GDM1 (cell line): ENCODE measurements at places on chromosomes 7 and 10.

- no peak for DNase-seq
These were observed 109.8 kb downstream of the INPP5A start for GRCh38 chr10:132647424-132647823.

DNA sequence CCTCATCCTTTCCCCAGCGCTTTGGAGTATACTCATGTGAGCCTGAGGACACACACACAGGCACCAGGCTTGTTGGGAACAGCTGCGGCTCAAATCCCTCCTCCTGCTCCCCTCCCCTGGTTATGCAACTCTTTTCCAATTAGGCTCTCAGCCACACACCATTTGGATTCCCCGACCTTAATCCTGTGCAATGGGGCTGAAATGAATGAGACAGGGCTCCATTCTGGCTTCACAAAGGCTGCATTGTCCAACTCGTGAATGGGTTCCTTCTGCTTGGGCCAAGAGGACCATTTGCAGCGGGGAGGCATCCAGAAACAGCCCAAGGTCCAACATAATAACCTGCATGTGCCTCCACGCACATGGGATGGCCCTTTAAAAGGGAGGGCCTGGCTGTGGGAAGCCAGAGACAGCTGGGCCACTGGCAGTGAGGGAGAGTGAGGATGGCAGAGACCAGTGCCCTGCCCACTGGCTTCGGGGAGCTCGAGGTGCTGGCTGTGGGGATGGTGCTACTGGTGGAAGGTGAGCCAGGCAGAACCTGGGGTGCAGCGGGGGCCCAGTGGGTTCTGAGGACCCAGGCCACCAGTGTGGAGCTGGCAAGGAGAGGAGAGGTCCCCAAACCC, at the start of gene RGR:
TSS of gene RGR (plus strand) at position 403 of the 620 bp plus-strand sequence. CDS start at position 441, 38 bp downstream.
- no peak for DNase-seq

- no peak for DNase-seq
These were observed 132.6 kb downstream of the MAPK8 start for GRCh38 chr10:48439031-48439430.

GRCh38 chr10:88392222-88392621, 190.9 kb downstream of the RNLS start:
- DNase-seq: no peak

DNA sequence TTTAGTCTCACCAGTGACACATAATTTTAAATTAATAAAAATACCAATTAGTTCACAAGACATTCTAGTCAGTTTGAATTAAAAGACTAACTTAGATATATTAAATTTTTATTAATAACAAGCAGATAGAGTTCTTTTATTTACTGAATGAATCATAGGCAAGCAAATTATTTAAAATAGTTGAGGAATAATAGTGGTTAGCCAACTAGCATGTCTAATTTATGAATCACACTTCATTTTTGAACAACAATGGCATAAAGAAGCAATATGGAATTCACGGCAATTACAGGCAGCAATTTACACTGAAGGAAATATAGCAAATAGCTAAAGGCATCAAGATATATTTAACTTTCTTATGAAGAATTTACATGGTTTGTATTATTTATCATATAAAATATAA, 187.0 kb upstream of the SLC26A5 start:
- no peak for DNase-seq

DNA sequence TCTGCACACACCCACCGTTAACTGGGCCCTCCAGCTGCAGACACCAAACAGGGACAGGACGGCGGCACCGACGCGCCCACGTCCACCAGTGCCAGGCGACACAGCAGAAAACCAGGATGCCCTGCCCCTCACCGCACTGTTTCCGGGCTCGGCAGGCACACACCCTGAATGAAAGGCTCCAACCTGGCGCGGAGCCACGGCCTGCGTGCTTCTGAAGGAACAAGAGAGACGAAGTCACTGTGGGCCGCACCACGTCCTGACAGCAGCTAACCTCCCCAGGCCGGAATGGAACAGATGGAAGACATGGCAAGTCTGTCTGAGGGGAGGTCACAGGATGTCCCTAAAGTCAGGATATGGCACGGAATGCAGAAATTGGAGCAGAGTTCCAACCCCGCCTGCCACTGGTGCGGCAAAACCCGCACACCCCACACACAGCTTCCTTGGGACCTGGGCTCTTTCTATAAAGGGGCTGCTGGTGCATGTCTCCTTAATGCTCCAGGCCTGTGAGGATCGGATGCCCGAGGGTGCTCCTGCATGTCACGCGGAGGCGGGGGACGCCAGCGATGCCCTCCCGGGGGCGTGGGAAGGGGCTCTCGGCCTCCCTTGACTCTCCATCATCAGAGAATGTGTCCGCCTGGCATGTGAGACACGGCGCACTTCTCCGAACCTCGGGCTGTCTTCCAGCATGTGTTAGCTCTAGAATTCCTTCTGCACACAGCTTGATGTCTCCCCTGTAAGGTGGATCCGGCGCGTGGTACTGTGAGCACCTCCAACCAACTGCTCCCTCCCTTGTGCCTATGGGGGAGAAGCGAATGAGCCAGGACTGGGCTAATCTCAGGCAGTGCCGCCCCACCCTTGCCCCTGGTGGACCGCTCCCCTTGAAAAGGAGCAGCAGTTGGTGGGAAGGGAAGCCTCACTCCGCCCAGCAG, 3.9 kb upstream of the GPER1 start:
- DNase-seq: no peak
